ENCODE measurements at places on chromosomes 12 and 14.

DNA sequence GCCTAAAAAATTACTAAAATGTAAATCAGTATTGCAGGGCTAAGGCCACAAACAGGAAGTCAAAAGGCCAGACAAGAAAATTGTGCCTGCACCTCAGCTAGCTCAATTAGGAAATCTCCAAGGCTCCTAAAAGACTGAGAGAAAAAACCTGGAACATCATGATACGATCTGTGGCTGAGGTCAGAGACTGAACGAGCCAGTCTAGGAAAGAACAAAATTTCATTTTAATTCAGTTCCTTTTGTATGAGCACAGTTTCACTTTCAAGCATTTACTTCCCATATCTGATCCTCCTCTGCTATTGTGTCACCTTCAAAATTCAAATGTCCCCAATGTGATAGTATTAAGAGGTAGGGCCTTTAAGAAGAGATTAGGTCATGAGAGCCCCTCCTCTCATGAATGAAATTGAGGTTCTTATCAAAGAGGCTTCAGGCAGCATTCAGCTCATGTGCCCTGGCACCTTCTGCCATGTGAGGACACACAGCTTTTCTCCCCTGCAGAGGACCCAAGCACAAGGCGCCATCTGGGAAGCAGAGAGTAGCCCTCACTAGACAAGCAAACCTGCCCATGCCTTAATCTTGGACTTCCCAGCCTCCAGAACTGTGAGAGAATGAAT is 14.8 kb downstream of the PRKAB1 start:
- DNase-seq, result no peak

DNA sequence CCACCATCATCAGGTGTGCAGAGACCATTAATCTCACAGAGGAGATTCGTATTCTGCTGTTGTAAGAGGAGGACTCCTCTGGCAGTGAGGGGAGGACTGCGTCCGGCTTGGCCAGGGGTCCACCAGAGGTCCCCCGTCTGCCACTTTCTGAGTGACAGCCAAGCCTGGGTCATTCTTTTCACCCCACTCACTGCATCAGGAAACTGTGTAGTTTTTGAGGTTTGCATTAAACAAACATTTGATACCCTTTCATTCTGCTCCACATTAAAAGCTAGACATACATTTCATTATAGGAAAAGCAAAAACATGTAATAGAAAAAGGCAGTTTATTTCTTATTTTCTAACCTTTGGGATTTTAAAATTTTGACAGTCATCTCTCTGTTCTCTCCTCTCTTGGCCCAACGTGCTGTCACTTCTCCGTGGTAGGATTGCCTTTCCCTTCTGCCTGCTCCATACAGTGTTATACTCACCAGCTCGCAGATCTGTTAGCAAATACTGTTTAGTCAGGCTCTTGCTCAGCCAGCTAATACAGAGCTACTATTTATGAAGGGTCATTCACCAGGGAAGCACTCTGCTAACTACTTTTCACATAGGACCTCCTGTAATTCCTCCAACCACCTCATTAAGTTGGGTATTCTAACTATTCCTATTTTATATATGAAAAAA is 99.3 kb downstream of the PELI2 start:
- no peak for DNase-seq

DNA sequence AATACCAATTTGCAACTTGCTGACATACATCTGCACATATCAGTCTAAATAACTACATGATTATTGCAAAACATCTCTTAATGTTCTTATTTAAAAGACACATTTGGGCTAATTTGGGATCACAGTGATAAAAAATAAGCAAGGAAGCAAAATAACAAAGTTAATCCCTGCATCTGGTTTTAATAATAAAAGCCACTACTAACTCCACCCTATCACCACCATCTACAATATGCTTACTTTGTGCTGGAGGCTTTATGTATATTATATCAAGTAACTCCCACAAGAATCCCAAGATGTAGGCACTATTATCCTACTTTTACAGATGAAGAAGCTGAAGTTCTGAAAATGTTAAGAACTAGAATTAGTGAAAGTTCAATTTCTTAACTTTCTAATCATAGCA is 45.7 kb downstream of the TAOK3 start:
- no peak for DNase-seq

DNA sequence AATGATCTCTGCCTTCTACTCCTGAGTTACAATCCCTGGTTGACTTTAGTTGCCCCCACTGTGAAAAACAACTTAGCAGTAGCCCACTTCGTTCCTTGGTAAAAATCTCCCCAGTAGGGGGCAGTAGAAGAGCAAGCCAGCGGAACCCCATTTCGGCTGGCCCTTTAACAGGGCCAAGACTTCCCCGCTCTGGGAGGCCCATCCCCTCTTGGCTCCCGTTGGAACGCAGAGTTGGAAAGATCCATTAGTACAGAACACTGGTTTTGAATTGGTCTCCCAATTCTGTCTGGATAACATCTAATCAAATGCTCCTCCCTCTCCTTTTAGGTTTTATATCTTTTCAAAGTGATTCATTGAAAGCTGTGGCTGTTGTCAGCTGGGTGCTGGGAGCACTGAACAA is 1133.3 kb downstream of the BCL11B start:
- DNase-seq, result no peak

DNA sequence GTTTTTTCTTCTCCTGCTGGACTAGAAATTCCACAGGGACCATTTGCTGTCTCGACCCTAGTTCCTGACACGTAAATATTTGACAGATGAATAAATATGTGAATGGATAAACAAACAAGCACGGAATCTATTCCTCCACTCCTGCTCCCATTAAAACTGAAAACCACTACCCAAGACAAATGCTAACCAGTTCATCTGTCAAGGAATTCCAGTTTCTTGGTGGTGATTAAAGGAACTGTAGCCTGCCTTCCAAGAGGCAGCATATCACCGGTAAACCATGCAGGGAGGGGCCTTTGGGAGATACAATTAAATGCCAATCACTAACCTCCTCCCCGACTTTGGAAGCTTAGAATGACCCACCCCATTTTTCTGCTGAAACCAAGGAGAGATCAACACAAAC is 95.4 kb downstream of the TTC7B start:
- DNase-seq, result no peak

GRCh38 chr12:46187023-46187422 is 81.8 kb downstream of the SLC38A1 start:
- peak; percentile 15 for DNase-seq

GRCh38 chr14:35401422-35402265 is 2.9 kb downstream of the NFKBIA start:
- no peak for DNase-seq

DNA sequence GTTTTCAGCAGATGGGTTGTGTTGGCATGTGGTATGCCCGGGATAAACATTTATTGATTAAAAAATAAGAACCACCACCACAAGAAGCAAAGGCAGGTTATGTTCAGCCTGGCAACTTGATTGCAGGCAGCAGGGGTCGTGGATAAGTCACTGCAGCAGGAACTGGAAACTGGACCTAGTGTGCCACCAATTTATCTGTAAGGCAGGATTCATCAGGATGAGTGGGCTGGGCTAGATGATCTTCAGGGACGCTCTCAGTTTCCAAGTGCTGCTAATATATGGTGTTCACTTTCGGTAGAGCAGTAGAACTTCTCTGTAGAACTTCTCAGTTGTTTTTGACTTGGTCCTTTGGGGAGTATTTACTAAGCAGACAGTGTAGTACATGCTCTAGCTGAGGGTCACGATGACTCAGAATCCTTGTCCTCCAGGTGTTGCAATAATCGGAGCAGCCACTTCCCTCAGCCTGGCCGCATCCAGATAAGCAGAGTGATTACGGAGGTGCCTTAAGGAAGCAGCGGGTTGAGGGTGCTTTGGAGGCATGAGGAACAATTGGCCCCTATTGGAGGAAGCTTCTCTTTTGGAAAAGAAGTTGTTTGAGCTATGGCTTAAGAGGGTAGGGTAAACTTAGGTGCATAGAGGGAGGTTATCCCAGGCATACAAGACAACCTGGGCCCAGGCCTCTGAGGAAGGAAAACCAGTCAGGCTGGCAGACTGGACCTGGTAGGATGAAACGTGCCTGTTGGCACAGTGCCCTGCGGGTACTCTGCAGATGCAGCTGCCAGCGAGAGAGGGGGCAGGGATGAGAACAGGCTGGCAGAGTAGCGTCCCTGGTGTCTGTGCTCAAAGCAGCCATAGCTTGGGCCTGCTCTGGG is 104.0 kb downstream of the GPR135 start:
- DNase-seq, result peak; percentile 37

DNA sequence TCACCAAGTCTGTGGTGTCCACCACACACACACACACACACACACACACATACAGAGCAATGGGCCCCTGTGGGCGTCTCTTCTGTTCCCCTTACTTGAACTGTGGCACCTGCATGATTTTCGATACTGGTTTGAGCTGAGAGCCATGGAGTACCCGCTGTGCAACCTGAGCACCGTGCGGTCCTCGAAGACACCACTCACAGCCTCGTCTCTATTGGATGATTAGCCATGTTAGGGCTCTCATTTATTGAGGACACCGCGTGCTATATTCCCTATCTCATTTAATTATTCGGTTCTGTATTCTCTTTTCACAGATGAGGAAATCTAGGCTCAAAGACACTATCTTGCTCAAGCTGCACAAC is 623 bp upstream of the C14orf132 start:
- no peak for DNase-seq

DNA sequence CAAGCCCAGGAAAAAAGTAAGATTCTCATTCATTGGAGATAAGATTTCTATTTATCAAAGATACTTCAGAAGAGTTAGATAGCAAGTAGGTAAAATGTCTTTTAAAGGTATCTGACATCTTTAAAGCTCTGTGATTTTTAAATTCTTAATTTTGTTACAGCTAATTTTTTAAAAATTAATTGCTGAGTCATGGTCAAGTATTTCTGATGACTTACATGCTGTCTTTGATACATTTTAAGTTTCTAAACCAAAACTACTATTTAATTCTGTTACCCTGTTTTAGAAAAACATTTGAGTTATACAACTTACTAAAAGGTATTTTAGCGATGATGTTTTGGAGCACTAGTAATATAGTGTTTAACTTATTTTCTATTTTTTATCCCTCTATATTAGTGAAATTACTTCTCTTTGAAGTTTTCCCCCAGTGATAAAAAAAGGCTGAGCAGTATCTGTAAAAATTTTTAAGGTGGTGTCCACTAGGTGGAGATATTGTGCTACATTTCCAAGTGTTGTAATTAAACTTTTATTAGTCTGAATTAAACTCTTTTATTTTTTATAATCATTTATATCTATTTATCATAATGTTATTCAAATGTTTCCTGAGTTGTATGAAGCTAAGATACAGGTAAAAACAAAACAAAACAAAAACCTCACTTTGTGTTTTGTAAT is 11.5 kb downstream of the ALG10 start:
- no peak for DNase-seq

DNA sequence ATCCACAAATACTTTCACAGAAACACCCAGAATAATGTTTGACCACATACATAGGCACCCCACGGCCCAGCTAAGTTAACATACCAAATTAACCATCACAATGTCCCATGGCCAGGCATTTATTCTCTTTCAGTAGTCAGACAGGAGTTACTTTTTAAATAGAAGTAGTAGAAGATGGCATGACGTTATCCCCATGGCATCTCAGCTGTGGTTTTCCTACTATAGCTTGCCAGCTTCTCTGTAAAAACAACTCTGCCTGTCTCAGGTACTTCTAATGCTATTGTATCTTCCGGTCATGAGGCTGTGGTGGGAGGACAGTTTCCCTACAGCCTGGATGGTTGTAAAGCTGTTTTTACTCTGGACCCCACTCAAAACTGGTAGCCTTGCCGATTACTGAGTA is 19.3 kb downstream of the CTSG start:
- no peak for DNase-seq

- DNase-seq, result no peak
Observed at GRCh38 chr14:50750323-50750722, 80.6 kb downstream of the NIN start.

GRCh38 chr12:49698619-49699545 is 8.3 kb downstream of the FMNL3 start:
- no peak for DNase-seq

DNA sequence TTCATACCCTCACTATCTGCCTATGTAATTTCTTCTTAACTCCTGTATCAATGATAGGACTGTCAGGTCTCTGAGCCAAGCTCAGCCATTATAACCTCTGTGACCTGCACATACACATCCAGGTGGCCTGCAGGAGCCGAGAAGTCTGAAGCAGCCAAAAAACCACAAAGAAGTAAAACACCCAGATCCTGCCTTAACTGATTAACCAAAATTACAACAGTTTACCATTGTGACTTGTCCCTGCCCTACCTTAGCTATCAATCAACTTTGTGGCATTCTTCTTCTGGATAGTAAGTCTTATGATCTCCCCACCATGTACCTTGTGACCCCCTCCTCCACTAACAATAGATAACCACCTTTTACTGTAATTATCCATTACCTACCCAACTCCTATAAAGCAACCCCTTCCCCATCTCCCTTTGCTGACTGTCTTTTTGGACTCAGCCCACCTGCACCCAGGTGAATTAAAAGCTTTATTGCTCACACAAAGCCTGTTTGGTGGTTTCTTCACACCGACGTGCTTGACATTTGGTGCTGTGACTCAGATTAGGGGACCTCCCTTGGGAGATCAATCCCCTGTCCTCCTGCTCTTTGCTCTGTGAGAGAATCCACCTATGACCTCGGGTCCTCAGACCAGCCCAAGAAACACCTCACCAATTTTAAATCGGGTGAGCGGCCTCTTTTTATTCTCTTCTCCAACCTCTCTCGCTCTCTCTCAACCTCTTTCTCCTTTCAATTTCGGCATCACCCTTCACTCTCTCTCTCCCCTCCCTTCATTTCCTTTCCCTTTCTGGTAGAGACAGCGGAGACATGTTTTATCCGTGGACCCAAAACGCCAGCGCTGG is 11.5 kb upstream of the LGMN start:
- no peak for DNase-seq

GRCh38 chr12:121578230-121579189 is 2.3 kb downstream of the KDM2B start:
- no peak for DNase-seq

DNA sequence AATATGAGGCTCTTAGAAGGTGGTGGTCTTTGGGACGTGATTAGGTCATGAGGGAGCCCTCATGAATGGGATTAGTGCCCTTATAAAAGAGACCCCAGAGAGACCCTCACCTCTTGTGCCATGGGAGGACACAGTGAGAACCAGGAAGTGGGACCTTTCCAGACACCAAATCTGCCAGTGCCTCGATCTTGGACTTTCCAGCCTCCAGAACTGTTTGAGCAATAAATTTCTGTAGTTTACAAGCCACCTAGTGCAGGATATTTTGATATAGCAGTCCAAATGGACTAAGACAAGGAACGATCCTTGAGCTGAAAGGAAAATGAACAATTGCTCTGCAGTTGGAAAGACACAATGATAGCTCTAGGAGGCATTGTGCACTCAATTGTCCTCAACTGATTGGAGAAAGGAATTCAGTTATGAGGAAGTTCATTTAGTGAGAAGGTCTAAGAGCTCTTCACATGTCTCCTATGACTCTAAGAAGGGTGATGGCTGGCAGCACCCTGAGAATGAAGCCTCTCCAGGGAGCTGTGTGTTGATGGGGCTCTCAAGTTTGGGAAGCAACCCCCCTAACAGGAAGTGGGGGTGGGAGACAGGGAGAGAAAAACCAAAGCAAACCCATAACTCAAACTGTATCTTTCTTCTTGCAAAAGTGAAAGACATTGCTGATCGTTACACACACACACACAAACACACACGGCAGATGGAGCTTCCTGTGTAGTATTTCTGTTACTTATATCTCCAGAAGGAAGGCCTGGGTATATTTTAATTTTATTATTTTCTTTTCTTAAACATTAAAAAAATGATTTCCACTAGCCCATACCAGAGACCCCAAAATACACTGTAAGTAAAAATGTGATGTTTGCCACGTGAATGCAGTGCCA is 21.0 kb downstream of the CHST11 start:
- DNase-seq, result no peak

GRCh38 chr12:131900397-131900796 is 6.0 kb downstream of the ULK1 start:
- no peak for DNase-seq

Data from NCI-H1436 treated with DMSO at 0.1 percent for 48 hours (cell line).